NCI-H460 (cell line): ENCODE measurements at places on chromosomes 2 and 18. TPM values are rescaled to one million over a fixed set of nuclear protein-coding genes. Genes with fewer than 3 reads are reported as not detected.

FEV gene
- not detected in 2 replicates for total RNA-seq

ARHGEF4 gene
- 3.8 and 4.2 TPM in 2 replicates for total RNA-seq

PCARE gene
- not detected in 2 replicates for total RNA-seq

DSC2 gene
- total RNA-seq = 13.3 and 15.1 TPM in 2 replicates

ALPP gene
- not detected in 2 replicates for total RNA-seq

HOXD4 gene
- not detected in 2 replicates for total RNA-seq

TACR1 gene
- 0.10 and 0.26 TPM in 2 replicates for total RNA-seq

MEP1B gene
- total RNA-seq = 0.20 TPM in 1 of 2 replicates, not detected in the other

LIMS3 gene
- total RNA-seq = 1.8 and 4.6 TPM in 2 replicates

- no peak for DNase-seq
Measured at GRCh38 chr2:165575044-165575615, 105.6 kb downstream of the CSRNP3 start.

DNA sequence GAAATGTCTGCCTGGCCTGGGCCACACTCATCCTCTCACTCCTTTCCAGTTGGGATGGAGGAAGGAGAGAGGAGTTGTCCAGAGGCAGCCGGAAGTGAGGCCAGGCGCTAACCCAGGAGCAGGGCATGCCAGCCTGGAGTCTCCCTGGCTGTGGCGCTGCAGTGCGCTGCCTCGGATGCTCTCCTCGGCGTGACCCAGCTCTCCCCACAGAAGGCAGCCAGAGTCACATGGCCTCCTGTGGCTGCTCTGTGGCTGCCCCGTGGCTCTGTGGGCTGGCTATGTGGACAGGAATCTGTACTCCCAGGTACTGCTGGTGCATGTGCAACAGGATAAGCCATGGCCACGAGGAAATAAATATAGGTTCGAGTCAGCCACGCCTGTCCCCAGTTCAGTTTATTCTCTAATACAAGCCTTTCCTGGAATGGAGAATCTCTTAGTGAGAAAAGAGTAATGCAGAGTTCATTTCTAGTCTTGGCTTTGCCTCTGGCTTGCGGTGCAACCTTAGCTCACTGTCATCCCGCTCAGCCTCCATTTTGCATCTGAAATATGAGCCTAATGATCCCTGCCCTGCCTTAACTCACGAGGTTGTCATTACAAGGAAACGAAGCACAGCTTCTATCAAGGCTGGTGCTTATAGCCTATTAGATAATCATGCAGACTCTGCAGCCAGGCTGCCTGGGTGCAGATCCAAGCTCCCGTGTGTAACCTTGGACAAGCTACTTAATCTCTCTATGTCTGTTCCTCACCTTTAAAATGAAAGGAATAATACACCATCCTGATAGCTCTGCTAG is 106.3 kb downstream of the ANTXR1 start:
- no peak for DNase-seq

GRCh38 chr2:181124497-181124896 is 144.1 kb downstream of the UBE2E3 start:
- DNase-seq = no peak

DNA sequence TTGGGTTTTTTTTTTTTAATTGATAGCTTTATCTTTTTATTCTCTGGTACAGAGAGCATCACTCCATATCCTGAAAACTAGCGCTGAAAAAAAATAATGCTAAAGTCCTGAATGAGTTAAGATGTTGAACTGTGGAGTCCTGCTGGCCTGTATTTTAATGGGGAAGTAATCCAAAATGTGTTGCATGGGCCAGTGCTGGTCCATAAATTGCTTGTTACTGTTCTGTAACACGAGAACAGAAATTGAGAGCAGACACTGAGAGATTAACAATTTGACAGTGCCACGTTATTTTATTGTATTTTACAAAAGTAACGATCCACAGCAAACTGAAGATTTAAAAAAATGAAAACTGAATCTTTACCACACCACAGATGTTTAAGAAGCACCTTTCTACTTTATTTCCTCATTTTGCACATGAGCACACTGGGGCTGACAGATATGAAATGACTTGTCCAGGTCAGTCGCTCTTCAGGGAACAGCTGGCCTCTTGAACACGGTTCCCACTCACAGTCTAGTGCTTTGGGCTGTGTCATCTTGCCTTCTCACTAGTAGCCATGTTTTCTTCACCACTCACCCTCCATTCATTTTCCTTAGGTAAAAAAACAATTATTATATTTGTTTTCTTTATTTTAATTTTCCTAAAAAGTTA is 35.3 kb downstream of the ZCCHC2 start:
- no peak for DNase-seq

DNA sequence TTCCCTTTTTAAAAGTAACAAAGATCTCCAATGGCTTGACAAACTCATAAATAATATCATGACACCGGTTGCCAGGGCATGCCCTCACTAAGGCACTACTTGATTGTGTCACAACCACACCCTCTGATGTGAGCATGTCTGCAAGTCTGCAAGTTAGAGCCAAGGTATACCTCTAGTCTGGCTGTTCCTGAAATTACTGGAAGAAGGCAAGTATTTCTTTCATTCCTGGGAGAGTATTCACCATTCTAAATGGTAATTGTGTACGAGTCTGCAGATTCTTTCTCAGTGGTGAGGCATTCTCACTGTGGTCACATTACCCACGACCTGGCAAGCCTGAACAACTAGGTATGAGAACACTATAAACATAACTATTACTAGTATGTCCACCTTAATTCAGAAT is 25.7 kb upstream of the RNU4ATAC start:
- DNase-seq = no peak

DNA sequence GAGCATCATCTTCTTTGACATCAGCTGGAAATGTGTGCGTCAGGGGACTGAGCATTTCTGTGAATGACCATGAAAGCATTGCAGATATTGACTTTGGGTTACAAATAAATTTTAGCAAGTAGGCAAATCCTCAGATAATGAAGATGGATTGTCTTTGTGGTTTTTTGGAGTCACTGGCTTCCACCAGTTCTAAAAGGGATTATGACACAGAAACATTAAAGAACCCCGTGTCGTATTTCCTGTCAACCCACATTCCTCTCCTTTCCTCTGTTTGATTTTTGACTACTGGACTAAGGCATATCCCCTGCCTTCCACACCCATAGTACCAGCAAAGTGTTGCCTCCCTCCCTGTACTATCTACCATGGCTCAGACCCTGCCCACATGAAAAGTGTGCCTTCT is 268.1 kb downstream of the MYO3B start:
- no peak for DNase-seq

- no peak for DNase-seq
Measured at GRCh38 chr2:80167284-80167808, 137.2 kb downstream of the LRRTM1 start.

DNA sequence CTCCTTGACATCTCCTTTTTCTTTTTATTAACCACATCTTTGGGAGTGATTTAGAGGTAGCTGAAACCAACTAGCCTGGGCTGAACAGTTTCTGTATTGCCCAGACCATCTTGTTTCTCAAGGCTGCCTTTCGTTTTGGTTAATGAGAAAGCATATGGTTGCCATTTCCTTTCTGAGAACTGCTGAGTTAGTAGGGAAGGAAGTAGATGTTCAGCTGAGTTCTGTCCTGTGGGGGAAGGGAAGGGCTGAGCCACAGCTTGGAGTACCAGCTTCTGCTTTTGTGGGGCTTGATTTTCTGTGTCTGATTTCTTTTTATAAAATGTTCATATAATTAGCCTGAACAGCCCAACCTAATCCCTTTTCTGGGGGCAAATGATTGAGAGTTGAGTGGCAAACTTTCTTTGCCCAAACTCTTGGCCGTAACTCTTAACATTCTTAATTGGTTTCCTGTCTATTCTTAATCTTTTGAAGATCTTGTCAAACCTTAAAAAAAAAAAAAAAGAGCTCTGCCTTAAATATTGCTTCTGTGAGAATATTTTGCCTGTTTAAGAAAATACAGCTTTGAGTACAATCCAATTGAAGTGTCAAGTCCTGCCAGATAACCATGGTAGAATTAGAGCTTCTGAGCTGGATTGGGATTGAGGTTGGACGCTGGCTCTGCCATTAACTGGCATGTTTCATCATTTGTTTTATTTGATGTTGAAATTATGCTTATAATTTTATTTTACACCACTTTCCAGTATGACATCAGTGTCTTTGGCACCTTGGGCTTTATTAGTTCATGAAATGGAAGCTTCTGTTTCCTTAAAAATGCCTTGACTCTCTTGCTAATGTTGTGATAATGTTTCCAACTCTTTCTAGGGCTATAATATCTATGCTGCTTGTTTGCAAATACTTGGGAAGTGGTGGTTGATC is 1.9 kb upstream of the NABP1 start:
- DNase-seq = no peak

- no peak for DNase-seq
Measured at GRCh38 chr2:158633261-158633660, 161.9 kb upstream of the DAPL1 start.

GRCh38 chr2:101974663-101975062 is 17.1 kb upstream of the IL1R2 start:
- DNase-seq = no peak

- no peak for DNase-seq
Measured at GRCh38 chr18:69858897-69859296, 88.8 kb downstream of the CD226 start.

DNA sequence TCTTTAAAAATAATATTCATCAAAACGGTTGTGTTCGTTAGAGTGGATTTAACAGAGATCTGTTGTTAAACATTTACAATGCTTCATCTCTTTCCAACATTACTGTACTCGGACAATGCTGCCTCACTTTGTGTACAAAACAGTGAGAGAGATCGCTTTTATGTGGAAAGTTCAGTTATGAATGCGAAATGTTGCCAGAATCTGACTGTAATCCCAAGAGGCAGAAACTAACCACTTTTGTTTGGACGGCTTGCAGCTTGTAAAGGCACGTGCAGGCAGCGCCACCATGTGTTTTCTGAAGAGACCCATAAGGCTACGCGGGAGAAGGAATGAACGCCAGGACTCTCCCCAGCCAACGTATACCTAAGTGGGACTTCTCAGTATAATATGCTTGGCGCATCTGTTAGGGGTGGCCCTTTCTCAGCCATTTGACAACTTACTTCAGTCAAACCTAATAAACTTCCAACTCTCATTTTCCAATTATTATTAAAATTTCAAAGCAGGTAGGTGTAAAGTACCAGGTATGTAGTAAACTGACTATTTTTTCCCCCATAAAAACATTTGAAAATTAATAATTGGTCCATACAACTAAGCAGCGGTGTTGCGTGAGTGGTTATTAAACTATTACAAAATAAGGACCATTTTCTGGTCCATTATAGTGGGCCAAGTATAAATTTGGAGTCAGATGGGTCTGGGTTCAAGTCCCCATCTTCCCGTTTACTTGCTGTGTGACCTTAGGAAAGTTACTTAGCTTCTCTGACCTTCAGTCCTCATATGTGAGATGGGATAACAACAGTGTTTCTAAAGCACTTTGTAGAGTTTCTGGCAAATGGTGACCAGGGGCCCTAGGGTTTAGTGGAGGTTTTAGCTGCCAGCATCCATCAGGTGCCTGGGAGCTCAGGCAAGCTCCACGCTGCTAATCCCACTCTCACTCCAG is 5.6 kb upstream of the NAPG start:
- DNase-seq = peak; percentile 70

- no peak for DNase-seq
Measured at GRCh38 chr18:6505498-6505875, 90.8 kb upstream of the L3MBTL4 start.

GRCh38 chr18:67072791-67073190 is 443.7 kb downstream of the DSEL start:
- no peak for DNase-seq

DNA sequence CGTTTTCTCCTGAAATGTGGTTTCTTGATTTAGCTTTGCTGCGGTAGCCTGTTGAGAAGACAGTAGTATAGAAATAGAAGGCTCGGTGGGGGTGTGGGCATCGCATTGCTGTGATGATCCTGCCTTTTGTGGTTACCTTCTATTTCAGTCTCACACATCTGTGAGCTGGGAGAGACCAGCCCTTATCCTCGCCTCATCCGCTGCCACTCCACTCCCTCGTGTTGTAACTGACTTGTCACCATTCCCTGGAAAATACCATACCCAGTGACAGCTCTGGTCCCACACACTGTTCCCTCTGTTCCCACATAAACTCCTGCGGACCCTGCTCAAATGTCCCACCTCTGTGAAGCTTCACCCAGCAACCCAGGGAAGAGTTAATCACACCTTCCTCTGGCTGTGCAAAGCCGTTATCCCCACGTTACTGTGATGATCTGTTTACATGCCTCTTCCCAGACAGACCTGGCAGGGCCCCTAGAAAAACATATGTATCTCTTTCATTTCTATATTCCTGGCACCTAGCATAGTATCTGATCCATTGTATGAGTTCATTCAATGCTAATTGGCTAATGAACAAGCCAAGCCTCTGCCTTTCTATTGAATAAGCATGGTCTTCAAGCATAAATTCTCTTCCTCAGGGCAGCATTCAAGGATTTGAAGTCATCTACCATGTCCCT is 114.6 kb downstream of the MAPK4 start:
- DNase-seq = no peak

DNA sequence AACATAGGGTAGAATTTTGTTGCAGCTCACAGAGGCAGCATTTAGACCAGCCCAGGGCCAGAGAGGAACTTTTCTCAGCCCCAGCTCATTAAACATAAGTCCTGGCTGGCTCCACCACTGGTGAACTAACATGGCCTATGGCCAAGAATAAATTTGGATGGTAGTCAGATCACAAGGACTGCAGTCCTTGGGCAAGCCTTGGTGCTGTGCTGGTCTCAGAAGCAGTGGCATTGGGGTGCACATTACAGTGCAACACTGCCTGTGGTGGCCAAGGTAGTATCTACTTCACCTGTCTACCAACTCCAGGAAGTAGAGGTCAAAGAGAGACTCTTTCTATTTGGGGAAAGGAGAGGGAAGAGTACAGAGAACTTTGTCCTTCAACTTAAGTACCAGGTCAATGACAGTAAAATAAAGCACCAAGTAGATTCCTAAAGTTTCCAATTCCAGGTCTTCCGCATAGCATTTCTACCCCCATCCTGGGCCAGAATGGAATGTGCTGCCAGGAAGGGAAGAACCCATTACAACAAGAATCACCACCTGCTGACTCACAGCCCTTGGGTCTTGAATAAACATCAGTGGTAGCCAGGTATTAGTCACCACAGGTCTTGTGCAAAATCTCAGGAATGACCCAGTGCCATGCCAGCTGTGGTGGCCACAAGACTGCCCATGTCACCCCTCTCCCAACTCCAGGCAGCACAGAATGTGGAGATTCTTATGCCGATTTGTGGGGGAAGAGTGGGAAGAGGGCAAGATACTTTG is 155.4 kb upstream of the FSIP2 start:
- peak; percentile 26 for DNase-seq

GRCh38 chr2:118013221-118013723 is 598 bp downstream of the CCDC93 start:
- peak; percentile 11 for DNase-seq

DNA sequence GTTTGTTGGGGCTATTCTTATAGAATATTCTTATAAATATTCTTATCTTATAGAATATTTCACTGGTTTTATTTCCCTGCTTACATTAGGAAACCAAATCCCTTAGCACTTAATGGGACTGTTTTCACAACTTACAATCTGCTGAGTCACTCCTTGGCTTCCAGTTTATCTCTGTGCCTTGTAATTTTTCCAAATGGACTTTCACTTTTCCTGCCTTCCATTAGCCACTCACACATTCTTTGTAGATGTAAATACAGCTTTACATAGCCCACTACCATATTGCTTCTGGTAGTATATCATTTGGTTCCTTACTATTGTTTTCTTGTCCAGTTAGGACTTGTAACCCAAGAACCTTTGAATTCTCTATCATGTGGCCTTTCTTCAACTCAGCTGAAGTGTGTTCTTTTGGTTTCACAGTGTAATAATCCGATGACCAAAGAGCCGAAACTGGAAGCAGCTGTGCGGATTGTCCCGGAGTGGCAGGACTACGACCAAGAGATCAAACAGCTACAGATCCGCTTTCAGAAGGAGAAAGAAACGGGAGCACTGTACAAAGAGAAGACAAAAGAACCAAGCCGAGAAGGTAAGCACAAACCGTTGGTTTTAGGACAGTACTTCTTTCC is 96.1 kb downstream of the UGGT1 start:
- DNase-seq = peak; percentile 64
